ENCODE measurements at places on chromosomes 11 and 22. TPM values are rescaled to one million over a fixed set of nuclear protein-coding genes. Genes with fewer than 3 reads are reported as not detected.

PMM1 gene
- total RNA-seq = 123 TPM

RHOD gene
- total RNA-seq = 14.7 TPM

GRCh38 chr11:46361283-46362155 lies 14.3 kb downstream of the DGKZ start:
- DNase-seq = peak; percentile 71

TLCD5 gene
- 3.1 TPM for total RNA-seq

GRCh38 chr11:113956986-113957385 lies 17.9 kb upstream of the HTR3A start:
- DNase-seq = peak; percentile 46

GRCh38 chr11:100673063-100673462 lies 14.0 kb upstream of the ARHGAP42 start:
- no peak for DNase-seq

GRCh38 chr11:1006762-1007161 lies 29.8 kb downstream of the MUC6 start:
- no peak for DNase-seq

GRCh38 chr11:101215069-101215468 lies 85.5 kb upstream of the PGR start:
- DNase-seq = no peak

GRCh38 chr11:90113541-90113940 lies 20.9 kb upstream of the NAALAD2 start:
- DNase-seq = no peak

DNA sequence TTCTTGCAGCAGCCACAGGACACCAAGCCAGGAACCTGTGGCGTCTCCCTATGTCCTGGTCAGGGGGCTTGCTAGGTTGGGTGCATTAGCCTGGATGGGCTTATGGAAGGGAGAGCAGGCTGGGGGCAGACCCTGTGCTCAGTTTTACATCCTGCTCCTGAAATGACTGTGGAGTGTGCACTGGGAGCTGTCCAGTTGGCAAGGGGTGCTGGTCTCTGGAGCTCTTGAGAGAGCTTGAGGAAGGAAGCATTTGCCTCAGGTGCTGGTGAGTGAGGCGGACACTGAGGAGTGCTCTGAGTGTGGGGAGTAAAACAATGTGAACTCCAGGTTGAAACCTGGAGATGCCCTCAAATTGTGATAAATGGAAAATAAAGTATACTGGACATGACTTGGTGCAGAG lies 3.4 kb downstream of the SCGB1D4 start:
- DNase-seq = peak; percentile 22

TMPRSS13 gene
- total RNA-seq = 6.2 TPM

DNA sequence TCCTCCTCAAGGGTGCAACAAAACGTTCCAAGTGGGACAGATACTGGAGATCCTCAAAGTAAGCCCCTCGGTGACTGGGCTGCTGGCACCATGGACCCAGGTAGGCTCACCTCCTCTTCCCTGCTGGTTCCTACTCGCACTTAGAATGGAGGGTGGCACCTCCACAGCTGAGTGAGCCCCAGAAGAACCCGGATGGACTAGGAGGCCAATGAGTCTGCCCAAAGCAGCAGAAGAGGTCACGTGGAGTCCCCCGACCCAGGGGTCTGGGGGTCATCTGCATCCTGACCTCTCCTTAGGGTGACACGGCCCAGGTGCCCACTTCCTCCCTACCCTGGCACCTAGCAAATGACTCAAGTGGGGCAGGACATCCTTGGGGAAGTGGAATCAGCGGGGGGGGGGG lies 4.4 kb downstream of the APOL1 start:
- DNase-seq = no peak

DNA sequence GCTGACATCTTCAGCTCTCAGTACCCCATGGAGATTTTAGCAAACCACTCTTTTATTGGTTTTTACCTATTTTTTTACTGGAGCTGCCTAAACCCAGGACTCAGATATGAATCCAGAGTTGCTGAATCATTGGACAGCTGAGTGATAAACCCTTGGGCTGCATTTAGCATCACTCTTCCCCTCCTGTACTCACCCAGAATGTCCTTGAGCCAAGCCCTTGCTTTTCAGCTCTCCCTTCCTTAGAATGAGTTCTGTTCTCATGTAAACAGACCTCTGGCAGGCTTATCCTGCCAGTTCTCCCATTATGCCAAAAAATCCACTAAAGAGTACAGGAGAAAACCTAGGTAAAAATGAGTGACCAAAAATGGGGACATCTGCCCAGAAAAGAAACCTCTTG lies 200.1 kb upstream of the POU2AF2 start:
- DNase-seq = no peak

- DNase-seq = no peak
Measured at GRCh38 chr11:58844361-58845005, at the start of gene GLYATL2. GLYATL2 (minus strand) TSS chr11:58844704; CDS start chr11:58839612, 5,092 bp downstream.

GRCh38 chr11:20109731-20110445 lies 50.4 kb downstream of the DBX1 start:
- DNase-seq = no peak

DNA sequence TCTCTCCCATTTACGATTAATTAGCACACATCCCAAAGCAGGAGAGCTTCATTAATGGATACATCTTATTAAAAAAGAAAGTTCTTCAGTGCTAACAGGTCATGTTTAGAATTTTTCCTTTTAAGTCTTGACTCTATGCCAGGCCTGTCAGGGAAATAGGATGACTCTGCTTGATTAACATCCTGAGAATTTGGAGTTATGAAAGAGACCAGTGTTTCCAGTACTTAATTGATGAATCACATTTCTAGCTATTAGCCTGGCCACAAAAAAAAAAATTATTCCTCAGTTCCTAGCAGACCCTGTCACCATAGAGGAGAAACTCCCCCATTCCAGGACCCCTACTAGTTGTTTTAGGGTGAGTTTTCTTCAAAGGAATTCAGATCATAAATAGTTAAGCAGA lies 23.6 kb upstream of the ME3 start:
- DNase-seq = no peak

GRCh38 chr11:8335186-8335585 lies 71.5 kb upstream of the LMO1 start:
- DNase-seq = no peak

OR5D13 gene
- total RNA-seq = not detected

GRCh38 chr11:64181506-64182411 lies 4.2 kb upstream of the STIP1 start:
- DNase-seq = peak; percentile 88

- no peak for DNase-seq
Measured at GRCh38 chr22:33780531-33781136, 139.6 kb downstream of the LARGE1 start.

GRCh38 chr11:130029137-130029536 lies 26.5 kb upstream of the PRDM10 start:
- no peak for DNase-seq

GRCh38 chr22:17943533-17944249 lies 80.7 kb downstream of the MICAL3 start:
- DNase-seq = no peak

TPST2 gene
- total RNA-seq = 63.9 TPM

FREY1 gene
- total RNA-seq = 0.60 TPM

DNA sequence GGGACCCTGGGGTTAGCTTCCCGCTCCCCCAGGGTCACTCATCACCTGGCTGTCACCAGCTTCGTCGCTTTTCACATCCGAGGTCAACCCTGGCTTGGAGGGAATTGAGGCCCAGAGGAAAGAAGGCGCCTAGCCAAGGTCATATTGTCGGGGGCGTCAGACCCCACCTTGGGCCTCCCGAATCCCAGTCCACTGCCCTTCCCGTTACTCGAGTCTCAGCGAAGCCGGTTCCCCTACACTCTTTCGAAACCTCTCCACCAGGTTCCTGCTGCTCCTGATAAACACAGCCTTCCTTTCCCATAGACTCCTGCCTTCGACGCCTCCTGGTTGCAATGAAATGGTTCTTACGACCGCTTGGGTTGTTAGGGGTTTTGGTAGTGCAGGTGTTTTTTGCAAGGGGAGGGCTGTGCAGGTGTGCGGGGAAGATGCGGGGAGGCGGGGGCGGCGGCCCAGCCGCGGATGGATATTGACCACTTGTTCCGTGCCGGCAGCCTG lies 642 bp downstream of the NAA40 start:
- DNase-seq = peak; percentile 80

DNA sequence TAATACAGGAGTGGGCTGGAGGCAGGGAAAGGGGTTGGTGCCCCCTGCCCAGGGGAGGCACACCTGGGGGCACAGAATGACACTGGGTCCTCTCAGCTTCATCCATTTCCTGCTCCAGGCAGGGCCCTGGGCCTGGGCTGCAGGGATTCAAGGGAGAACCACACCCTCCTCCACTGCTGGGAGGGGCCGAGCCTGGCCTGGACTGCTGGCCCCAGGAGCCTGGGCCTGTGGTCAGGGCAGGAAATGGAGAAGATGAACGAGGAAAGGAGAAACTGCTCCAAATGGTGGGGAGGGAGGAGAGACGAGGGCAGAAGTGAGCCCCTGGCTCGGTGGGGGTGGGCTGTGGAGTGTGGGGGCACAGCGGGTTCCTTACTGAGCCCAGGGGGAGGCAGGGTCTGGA lies 38.1 kb upstream of the KCNQ1OT1 start:
- peak; percentile 33 for DNase-seq

DNA sequence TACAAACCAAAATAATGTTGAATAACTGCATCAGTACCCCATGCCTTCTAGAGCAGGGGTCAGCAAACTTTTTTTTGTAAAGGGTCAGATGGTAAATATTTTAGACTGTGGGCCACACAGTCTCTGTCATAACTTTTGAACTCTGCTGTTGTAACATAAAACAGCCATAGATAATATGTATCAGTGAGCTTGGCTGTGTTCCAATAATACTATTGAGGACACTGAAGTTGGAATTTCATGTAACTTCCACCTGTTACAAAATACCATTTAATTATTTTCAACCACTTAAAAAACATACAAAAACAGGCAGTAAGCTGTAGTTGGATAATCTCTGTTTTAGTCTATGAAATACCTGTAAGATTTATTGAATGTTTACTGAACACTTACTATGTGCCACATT lies 55.2 kb downstream of the PICALM start:
- no peak for DNase-seq

DNA sequence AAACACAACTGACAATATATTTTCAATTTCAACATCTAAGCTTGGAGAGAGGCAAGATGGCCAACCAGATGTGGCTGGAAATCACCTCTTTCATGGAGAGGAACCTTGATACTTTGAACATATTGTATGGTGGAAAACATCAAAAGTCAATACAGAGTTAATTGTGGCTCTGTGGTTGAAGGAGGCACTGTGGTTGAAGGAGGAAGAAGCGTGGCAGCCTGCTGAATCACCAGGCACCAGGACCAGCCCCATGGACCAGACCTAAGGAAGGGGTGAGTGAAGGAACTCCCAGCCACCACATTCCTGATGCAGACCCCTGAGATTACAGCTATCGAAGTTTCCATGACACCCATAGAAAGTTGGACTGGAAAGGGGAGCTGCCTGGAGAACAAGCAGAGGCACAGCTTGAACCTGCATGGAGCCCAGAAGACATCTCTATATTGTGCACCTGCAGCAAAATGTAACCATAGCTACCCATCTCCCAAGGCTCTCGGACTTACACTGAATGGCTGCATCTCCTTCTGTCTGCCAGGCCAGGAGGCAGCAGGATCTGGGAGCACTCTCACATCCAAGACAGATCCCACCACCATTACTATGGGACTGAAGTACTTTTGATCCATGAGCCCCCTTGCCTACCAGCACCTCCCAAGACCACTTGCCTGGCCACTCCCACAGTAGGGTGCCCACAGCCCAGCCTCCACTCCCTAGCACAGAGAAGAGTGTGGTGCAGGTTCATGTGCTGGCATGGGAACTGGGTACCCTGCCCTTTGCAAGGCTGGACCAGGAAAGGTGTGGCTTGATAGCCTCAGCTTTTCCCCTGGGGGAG lies 79.8 kb upstream of the SC5D start:
- DNase-seq = no peak

- DNase-seq = no peak
Measured at GRCh38 chr11:79333355-79333754, 107.5 kb downstream of the TENM4 start.
